Brain pericyte (primary cell): ENCODE measurements at places on chromosomes 1 and 21.

DNA sequence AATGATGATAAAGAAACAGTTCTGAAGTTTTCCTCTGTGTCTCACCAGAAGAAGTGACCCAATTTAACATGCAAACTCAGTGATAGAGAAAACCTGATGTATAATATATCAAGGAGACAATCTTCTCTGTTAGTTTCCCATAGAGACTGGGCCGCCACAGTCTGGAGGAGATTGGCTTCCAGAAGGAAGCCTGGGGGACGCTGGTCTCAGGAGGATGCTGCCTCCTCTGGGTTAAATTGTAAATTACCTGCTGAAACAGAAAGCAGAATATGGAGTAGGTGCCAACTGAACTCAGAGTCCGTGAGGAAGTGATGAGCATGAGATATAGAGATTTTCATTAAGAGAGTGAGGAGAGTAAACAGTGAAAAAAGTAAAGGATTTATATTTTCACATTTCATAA lies 15.8 kb downstream of the OR14I1 start:
- DNase-seq: no peak

GRCh38 chr1:164748253-164748899 lies 189.4 kb downstream of the PBX1 start:
- DNase-seq: peak; percentile 72

DNA sequence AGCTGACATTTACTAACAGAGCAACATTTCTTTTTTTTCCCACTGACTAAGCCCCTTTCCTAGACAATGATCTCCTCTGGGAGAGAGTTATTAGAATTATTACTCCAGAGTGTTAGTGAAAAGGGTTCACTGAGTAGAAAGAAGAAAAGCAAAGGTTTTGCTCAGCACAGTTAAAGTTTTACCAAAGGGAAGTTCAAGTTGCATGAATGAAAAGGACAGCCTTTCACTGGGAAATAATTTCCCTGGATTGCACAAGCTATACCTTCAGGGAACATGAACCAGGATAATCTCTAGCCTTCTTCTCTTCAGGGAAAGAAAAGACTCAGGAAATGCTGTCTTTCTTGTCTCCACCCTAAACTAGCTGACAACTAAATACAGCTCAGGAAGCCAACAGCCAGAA lies 71.4 kb upstream of the ESRRG start:
- no peak for DNase-seq

DNA sequence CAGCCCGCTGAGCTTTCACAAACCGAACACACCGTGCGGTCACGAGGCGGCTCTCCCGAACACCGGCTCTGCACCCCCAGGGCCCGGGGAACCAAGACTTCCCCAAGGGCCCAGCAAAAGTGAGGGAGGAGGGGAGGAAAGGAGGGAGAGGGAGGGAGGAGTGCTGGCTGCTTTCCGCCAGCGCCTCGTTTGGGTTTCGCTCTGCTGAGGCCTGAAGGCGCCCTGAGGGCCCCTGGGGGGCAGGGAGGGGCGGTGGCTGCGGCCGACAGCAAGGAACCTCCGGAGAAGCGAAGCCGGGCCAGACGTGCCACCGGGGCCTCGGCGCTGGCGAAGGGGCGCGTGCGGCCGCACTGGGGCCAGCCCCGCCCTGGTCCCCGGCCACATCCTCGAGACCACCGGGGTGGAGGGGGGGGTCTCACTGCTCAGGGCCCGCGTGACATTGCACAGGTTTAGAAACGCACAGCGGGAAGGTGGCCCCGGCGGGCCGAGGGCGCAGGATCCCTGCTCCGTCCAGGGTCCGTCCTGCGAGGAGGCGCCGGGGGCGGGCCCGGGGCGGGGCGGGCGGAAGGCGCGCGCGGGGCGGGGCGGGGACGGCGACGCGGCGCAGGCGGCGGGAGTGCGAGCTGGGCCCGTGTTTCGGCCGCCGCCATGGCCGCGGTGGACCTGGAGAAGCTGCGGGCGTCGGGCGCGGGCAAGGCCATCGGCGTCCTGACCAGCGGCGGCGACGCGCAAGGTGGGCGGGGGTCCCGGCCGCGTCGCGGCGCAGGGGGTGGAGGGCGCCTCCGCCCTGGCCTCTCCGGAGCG lies at the start of gene PFKL:
Gene PFKL, plus strand, starts transcription at position 596 of the 804 bp plus-strand sequence. Its CDS starts 53 bp downstream, at position 649.
- DNase-seq: no peak

DNA sequence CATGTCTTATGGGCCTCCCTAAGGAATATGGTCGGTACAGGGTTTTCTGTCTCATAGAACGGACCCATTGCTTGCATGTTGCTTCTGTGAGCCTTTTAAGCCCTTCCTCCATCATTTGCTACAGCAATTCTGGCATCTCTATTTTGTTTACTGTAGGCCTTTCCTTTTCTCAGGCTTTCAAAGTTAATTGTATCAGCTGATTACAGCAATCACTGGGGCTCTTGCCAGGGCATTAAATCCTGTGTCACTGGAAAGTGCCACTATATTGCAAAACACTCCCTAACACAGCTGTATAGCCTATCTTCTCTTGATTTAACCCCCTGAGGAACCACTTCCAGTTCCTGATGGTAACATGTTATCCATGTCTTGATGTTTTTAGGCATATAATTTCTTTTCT lies 156.5 kb downstream of the PDE4B start:
- no peak for DNase-seq

DNA sequence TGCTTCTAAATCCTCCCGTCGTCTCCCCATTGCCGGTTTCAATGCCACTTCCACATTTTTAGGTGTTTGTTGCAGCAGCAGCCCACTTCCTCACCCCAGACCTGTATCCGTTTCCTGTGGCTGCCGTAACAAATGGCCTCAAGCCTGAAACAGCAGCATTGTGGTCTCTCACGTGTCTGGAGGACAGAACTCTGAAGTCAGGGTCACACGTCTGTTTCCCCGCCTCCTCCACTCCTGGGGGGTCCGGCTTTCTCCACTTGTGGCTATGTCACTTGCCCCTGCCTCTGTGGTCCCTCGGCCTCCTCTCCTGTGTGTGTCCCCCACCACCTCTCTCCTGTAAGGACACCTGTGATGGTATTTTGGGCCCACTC lies 21.8 kb downstream of the TRPM2 start:
- DNase-seq: no peak

DNA sequence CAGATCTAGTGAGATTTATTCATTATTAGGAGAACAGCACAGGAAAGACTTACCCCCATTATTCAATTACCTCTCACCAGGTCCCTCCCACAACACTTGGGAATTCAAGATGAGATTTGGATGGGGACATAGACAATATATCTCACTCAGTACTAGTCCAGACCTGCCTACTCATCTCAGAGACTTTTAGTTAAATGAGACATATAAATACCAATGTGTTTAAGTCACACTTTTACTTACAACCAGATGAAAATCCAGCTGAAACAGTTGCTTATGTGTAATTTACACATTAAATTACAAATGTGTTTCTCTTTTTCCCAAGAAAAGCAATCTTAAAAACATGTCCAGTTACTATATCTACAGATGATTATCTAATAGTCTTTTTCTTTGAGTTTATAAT lies 1145.6 kb downstream of the KCNT2 start:
- DNase-seq: no peak

DNA sequence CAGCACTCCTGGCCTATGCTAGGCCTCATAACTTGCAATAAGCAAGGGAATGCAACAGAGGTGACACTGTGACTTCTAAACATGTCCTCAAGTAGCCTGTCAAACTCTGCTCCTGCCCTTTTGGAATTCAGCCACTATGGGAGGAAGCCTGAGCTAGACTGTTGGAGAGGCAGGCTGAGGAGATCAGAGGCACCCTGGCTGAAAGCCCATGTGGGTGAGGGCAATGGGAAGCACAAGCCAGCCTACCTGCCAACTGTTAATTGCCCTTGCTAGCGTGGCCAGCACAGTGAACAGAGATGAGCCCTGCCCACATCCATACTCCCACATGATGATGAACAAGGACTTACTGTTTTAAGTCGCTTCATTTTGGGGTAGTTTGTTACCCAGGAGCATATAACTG lies 17.7 kb downstream of the GNB1 start:
- no peak for DNase-seq

- no peak for DNase-seq
These were observed 969.5 kb upstream of the B3GALT2 start for GRCh38 chr1:194155962-194156361.

DNA sequence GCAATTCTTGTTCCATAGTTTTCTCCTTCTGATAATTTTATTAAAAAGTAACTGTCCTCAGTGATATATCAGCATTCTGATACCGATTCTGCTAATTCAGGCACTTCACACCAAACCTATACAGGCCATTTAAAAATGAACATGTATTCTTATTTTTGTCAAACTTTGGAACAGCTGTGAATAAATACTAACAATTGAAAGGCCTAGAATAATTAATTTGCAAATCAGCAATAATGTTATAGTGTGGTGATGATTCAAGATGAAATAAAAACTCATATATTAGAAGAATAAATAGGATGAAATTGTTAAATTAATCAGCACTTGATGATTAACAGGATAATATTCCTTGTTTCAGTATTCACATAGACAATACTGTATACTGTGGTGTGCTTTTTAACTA lies 9.9 kb downstream of the CDKN2C start:
- DNase-seq: no peak

GRCh38 chr1:50458507-50458906 lies 35.3 kb upstream of the DMRTA2 start:
- DNase-seq: no peak

GRCh38 chr21:45204395-45204794 lies 83.3 kb downstream of the POFUT2 start:
- DNase-seq: no peak

- no peak for DNase-seq
These were observed 836 bp downstream of the OLFML3 start for GRCh38 chr1:113980110-113980509.

- no peak for DNase-seq
These were observed 62.3 kb upstream of the RCOR3 start for GRCh38 chr1:211196880-211197279.
